ENCODE measurements at places on chromosomes 13 and 19.

DNA sequence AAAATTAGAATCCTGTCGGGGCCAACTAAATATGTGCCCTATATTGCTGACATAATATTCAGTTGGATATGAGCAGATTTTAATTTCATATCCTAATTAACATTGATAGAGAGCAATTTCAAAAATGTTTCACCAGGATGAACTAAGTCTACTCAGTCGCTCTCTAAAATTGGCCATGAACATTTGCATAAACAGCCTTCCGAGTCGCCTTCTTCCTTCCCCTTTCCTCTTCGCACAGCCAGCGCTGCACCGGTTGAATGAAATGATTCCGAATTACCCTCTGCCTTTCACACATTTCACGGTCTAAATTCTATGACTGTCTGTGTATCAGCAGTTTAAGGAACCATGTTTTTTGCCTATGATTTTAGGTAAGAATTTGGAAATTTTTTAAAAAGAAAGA is 413.7 kb downstream of the LIG4 start:
- DNase-seq, result no peak

DNA sequence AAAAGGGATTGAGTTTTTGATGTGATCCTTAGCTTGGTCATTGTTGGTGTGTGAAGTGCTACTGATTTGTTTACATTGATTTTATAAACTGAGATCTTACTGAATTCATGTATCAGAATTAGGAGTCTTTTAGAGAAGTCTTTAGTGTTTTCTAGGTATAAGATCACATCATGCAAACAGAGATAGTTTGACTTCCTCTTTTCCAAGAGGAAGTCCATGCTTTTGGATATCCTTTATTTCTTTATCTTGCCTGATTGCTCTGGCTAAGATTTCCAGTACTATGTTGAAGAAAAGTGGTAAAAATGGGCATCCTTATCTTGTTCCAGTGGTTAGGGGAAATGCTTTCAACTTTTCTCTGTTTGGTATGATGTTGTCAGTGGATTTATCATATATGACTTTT is 561.2 kb upstream of the SLITRK1 start:
- no peak for DNase-seq

DNA sequence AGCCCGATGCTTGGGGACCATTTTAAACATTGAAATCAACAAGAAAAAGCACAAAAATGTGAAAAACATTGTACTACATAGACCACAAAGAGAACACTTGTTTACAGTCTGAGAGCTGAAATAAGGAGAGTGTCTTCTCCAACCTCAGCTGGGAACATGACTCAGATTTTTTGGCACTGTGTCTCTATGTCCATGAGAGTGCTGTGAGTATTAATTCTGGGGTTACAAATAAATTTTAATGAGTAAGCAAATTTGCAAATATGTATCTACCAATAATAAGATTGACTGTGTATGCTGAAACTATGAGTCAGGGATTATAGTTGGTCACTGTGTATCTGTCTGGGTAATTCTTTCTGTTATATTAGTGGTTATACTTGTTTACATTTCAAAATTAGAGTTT is 174.0 kb downstream of the DCT start:
- peak; percentile 85 for DNase-seq

DNA sequence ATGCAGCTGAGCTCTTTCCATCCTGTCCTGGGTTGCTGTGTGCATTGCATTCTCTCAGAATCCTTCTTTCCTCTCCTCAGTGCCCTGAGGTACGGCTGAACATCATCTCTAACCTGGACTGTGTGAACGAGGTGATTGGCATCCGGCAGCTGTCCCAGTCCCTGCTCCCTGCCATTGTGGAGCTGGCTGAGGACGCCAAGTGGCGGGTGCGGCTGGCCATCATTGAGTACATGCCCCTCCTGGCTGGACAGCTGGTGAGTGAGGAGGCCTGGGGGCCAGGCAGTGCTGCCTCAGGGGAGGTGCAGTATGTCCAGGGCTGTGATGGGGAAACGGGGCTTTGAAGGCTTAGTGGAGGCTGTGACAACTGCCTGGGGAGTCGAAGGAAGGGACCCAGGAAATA is 29.8 kb downstream of the PPP2R1A start:
- no peak for DNase-seq

DNA sequence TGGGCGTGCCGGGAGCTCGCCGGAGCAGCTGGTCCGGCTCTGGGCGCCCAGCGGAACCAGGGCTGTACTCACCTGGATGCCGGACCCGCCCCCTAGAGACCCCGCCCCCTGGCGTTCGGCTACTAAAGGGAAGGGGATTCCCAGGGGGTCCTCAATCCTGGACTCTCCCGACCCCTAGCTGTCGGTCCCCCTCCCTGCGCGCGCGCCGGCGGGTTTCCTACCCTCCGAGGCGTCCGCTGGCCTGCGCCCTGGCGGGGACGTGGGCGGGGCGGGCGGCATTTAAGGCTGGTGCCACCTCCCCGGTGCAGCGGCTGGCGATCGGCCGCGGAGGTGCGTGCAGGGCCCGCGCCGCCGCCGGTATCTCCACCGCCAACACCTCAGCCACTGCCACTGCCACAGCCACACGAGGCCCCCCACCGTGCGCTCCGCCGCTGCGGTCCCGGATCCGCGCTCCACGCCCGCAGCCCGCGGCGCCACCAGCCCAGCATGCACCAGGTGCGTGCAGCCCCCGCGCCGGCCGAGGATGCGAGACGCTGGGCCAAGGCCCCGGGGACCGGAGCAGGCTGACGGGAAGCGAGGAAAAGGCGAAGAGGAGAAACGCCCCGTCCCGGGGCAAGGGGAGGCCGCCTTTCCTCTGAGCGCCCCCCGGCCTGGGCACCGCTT is at the start of gene ATP12A:
Gene ATP12A (plus strand): TSS at position 151 of the 663 bp plus-strand sequence. CDS start 336 bp downstream, at position 487.
- no peak for DNase-seq

- no peak for DNase-seq
Observed at GRCh38 chr13:72754111-72754510, 26.4 kb downstream of the BORA start.

GRCh38 chr13:101019126-101019525 is 344.5 kb upstream of the TMTC4 start:
- peak; percentile 8 for DNase-seq

DNA sequence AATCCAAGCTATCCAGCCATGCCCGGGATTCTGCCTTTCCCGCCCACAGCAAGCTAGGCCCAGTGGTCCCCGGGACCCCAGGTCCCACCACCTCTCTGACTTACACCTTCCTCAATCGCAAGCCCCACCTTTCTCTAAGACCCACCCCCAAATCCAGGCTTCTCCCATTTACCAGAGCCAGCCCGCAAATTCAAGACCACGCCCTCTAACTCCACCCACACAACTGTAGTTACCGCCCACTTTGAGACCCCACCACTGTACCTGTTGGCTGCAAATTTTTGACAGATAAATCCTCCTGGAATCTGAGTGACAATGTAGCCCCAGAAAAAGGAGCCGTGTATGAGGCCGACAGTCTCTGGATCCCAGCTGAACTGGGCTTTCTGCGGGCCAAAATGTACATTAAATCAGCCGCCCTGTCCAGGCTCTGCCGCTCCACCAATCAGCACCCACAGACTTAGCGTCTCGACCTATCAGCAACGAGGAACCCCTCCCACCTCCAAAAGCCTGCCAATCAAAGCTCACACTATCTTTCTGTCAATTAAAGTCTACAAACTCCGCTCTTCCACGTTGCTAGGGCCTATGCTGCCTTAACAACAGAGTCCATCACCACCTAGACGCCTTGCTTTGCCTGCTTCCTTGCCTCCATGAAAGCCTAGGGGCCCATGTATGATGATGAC is 6.3 kb downstream of the SLC17A7 start:
- no peak for DNase-seq

GRCh38 chr19:50639121-50640112 is at the start of gene SYT3:
SYT3 (minus strand) TSS chr19:50639881; CDS start chr19:50637411, 2,470 bp downstream.
- DNase-seq, result peak; percentile 29

- DNase-seq, result no peak
Observed at GRCh38 chr19:35928507-35928906, 7.7 kb upstream of the LRFN3 start.

DNA sequence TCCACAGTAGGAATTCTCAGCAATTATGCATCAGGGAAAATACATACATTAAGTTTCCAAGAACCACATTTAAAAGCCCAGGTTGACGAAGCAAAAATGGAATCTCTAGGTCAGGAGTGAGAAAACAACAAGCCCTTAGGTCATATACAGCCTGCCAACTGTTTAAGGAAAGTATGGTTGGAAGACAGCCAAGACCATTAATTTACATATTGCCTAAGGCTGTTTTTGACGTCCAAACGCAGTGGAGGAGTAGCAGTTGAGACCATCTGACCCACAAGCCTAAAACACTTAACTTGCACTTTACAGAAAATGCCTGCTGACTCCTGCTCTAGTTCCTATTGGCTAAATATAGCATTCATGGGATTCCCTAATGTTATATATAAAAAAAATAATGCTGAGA is 299.0 kb downstream of the ITGBL1 start:
- peak; percentile 61 for DNase-seq

DNA sequence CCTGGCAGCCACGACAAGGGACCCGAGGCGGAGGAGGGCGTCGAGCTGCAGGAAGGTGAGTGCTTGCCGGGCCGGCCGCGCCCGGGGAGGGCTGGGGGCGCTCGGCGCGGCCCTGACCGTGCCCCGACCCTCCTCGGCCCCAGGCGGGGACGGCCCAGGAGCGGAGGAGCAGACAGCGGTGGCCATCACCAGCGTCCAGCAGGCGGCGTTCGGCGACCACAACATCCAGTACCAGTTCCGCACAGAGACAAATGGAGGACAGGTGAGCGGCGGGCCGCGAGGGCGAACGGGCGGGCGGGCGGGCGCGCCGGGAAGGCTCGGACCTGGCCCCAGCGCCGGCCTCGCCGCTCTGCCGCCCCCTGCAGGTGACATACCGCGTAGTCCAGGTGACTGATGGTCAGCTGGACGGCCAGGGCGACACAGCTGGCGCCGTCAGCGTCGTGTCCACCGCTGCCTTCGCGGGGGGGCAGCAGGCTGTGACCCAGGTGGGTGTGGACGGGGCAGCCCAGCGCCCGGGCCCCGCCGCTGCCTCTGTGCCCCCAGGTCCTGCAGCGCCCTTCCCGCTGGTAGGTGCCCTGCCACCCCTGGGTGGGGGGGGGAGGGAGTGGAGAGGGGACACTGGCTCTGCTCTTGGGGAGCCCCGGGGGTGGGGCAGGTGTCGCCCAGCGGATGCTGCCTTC is 816 bp downstream of the USF2 start:
- DNase-seq, result peak; percentile 78

GRCh38 chr13:98279473-98280175 is 102.6 kb upstream of the RNF113B start:
- DNase-seq, result no peak

- DNase-seq, result no peak
Observed at GRCh38 chr19:16527971-16528521, 14.2 kb downstream of the CHERP start.

- DNase-seq, result no peak
Observed at GRCh38 chr13:43230989-43231388, 207.6 kb downstream of the DNAJC15 start.

- no peak for DNase-seq
Observed at GRCh38 chr19:49151267-49152118, 3.7 kb downstream of the HRC start.

DNA sequence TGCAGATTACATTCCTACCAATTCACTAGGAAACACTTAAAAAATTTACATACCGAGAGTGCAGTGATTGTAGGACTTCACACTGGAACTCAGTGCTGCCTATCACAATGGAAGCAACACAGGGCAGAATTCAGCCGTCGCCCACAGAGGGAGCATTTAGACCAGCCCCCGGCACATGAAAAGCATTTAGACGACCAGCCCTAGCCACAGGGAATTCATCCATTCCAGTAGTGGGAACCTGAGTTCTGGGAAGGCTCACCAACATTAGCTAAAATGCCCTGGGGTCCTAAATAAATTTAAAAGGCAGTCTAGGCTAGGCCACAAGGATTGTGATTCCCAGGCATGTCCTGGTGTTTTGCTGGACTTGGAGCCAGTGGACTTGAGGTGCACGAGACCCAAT is 155.2 kb downstream of the LIG4 start:
- DNase-seq, result no peak

GRCh38 chr13:65913173-65913572 is 1317.0 kb downstream of the PCDH9 start:
- peak; percentile 79 for DNase-seq

DNA sequence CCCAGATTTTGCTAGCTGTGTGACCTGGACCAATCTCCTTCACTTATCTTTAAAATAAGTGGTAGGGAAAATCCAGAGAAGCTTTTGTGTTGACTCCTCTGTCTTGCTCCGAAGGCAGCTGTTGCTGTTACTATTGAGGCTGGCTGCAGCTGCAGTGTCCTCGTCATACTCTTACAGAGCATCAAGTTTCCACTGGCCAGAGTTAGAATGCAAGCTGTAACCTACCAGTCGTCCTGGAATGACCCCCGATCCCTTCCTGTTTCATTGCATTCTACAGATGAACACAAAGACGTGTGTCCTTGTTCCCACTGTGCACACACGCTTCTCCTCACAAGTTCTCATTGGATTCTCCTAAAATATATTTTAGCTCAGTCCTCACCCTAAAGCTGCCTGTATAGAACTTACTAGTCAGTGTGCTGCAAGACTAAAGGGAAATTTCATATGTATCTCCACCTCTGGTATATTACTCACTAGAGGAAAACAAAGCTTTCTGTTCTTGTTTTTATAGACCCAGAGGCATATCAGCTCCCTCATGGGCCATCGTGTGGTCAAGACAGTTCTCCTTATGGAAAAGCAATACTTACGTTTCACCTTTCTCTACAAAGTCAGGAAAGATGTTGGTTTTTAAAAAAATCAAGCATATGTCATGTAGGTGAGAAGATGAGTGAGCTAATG is 589.8 kb downstream of the LMO7 start:
- peak; percentile 3 for DNase-seq

DNA sequence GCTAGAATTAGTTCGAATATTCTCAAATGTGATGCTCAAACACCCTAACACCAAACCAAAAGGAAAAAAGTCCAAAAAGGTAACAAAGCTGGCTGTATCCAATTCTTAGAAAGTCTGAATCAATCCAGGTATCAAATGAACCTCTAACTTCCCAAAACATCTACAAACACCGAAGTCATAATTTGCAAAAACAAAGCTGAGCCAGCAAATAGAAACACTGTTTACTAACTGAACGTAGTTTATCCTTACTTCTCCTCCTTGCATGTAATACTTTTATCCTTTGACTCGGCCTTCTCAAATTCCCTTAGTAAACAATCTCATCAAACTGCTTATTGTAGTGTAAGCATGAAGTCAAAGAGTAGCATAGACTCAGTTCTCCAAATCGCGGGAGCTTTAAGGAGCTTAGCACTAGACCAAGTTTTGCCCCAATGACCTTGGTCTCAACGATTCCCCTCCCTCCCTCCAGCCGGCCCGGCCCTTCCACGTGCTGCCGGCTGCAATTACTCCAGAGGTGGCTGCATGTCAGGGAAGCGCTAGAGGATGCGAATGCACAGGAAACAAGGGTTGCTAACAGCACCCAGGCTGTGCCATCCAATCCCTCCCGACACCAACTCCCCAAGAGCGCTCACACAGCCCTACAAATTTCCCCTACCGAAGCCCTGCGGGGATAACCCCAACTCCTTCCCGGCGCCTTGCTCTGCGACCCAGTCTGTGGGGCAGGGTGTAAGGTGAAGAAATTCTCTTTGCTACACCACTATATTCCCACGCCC is 693 bp downstream of the XPO4 start:
- peak; percentile 18 for DNase-seq

GRCh38 chr13:48443442-48444208 is 30.7 kb upstream of the LPAR6 start:
- no peak for DNase-seq

Measured in AG10803 (cell line).